ENCODE measurements at places on chromosomes 11 and 22.

DNA sequence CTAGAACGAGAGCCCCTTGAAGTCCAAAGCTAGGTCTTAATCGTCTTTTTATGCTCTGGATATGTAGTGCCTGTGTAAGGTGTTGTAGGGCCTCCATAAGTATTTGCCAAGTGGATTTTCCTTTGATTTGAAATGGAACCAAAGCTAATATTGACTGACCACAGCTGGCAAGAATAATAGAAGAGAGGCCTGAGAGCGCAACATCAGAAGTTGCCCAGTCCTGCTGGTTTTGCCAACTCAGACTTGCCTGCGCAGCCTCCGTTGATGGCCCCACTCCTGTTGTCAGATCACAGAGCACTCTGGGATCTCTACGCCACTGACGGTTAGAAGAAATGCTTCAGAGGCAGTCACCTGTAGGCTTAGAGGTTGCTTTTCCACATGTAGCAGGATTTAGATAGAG lies 251.2 kb downstream of the TENM4 start:
- DNase-seq: no peak

DNA sequence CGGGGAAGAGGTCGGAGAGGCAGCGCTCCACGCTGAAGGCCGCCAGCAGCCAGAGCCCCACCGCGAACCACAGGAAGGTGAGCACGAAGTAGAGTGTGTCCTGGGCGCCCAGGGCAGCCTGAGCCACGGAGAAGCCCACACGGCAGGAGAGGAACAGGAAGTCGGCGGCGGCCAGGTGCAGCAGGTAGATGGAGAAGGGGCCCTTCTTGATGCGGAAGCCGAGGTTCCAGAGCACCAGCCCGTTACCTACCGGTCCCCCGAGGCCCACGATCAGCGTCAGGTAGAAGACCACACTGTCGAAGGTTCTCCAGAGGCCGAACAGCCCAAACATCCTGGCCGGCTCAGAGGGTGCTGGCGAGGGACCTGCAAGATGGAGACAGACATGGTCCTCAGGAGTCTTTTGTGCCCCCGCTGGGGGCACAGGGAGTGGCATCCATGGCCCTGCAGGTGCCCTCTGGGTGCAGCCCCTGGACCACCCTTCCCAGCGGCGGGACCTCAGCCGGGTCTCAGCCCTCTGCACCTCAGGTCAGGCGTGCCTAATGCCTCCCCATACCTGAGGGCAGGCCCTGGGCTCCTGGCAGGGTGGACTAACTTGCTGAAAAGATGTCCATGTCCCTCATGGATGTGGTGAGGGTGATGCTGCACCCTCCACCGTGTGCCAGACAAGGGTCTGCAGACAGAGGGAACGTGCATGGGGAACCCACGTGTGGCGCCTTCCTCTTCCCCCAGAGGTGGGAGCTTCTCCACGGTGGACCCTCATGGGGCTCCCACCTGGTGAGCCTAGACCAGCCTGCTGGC lies at the start of gene MRGPRG:
Gene MRGPRG, minus strand, starts transcription at position 331 of the 798 bp plus-strand sequence. Its CDS starts 0 bp downstream, at position 331.
- DNase-seq: no peak

DNA sequence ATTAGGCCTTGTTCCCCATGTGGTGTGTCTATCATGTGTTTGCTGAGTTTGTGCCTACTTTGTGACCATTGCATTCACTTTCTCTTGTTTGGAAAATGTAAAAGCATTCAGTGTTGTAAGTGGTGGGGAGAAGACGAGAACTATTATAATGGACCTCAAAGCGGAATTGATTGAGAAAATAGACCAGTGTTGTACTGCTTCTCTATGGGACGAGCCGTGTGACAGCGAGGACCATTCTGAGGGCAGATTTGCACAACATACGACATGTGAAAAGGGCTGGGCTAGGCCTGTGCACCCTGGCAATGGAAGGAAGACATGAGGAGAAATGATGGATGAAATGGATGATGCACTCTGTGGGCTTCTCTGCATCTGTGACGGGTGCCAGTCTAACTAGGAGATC lies 233.5 kb downstream of the DSCAML1 start:
- no peak for DNase-seq

DNA sequence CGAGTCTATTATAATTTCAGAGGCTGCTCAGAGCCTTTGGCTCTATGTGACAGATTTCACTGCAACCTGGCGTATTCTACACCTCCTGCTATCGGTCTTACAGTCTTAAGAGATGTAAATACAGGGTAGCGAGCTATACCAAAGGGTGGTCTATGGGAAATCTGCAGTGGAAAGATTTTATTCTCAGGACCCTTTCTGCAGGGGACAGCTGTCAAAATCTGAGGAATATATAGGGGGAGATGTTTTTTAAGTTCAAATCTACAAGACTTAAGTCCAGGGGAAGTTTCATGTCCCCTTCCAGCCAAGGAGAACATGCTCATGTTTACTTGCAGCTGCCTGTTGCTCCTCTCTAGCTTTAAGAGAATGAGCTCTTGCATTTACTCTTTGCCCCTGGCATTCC lies 62.7 kb downstream of the MICAL2 start:
- DNase-seq: no peak

GRCh38 chr22:45103756-45104155 lies 60.0 kb upstream of the NUP50 start:
- no peak for DNase-seq

DNA sequence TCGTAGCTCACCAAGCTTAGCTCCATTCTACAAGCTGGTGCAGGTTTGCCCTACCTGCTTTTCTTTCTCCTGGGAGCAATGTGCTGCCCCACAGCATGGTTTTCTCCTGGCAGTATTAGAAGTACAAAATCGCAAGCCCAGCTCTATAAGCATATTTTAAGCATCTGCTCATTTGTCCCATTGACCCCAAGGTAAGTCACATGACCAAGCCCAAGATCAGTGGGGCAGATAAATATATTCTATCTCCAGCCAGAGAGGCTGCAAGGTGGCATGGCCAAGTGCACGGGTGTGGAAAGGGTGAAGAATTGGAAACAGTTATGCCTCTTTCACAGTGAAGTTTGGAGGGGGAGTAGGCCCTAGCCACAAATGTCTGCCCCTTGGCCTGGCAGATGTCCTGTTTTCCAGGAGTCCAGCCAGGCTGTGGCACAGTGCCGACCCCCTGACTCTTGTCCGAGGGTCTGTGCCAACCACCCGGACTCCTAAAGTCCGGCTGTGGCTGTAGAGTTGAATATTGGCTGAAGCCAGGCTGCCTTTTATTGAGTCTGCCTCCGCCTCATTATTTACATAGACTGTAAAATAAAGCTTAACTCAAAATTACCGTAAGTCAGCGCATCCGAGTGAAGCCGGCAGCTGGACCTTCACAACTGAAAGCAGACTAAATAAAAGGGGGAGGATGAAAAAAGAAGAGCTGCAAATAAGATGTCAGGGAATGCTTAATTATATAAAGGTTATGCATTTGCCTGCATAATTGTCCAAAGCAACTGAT lies 165.7 kb downstream of the COMMD9 start:
- DNase-seq: no peak

GRCh38 chr11:120212259-120212878 lies 1.5 kb downstream of the OAF start:
- no peak for DNase-seq

GRCh38 chr11:14617241-14618027 lies 26.2 kb upstream of the PDE3B start:
- DNase-seq: no peak

GRCh38 chr11:64694821-64695365 lies 28.1 kb downstream of the NRXN2 start:
- no peak for DNase-seq

DNA sequence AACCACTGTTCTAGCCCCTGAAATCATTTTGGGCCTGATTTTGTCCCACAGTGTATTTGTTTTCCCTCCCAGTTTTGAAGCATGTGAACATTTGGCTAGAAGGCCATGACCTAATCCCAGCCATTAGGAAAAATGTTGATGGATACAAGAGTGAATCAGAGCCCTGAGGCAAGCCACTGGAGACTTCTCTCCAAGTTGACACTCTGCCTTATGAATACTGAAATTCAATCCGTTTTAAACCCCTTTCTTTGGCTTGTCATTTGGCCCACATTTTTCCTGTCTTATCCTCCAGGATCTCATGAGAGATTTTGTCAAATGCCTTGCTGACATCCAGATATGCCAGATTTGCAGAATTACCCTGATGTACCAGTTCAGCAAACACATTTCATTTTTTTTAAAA lies 158.8 kb downstream of the FAT3 start:
- DNase-seq: no peak

Measured in stimulated activated CD8-positive, alpha-beta memory T cell treated with anti-CD3 and anti-CD28 coated beads, Interleukin-4, amount 100 ng/mL, for 1 hour (primary cell).